ENCODE measurements at places on chromosomes 2 and 18. TPM values are rescaled to one million over a fixed set of nuclear protein-coding genes. Genes with fewer than 3 reads are reported as not detected.

Gene PFN4
- 1.3 TPM for total RNA-seq

Gene MC2R
- total RNA-seq: 0.05 TPM

Gene HOXD13
- not detected for total RNA-seq

DNA sequence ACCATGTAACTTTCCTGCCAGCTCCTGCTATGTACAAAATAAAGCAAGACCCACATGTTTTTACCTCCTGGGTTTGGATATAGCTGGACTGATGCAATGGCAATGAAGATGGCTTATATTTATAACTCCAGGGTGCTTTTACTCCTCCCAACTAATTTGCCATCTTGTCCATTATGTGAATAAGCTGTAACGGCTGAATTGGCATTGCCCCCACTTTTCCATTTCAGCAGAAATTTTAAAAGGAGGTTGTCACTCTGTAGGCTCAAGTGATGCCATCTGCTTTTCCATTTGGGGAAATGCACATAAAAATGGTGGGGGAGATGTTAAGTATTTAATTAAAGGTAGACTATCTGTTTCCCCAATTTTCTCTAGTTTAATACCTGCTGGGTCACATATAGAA, 345.5 kb downstream of the ERBB4 start:
- no peaks in the 10 kb centered on the region for H3K4me1 ChIP-seq
- no peak overlapping the region for H3K4me3 ChIP-seq
- H3K27ac ChIP-seq: no peak overlapping the region
- no peak for DNase-seq

GRCh38 chr2:217510771-217511291, 492.0 kb downstream of the TNS1 start:
- peak; percentile 17 for DNase-seq
- no peaks in the 10 kb centered on the region for H3K27me3 ChIP-seq
- H3K36me3 ChIP-seq: no peaks in the 10 kb centered on the region
- H3K4me3 ChIP-seq: no peak overlapping the region
- H3K4me1 ChIP-seq: no peaks in the 10 kb centered on the region
